ENCODE measurements at places on chromosomes 5 and 9.

- DNase-seq: no peak
Observed at GRCh38 chr9:3916984-3917383, 382.9 kb downstream of the GLIS3 start.

GRCh38 chr9:15155826-15156225 is 151.2 kb downstream of the TTC39B start:
- no peak for DNase-seq

DNA sequence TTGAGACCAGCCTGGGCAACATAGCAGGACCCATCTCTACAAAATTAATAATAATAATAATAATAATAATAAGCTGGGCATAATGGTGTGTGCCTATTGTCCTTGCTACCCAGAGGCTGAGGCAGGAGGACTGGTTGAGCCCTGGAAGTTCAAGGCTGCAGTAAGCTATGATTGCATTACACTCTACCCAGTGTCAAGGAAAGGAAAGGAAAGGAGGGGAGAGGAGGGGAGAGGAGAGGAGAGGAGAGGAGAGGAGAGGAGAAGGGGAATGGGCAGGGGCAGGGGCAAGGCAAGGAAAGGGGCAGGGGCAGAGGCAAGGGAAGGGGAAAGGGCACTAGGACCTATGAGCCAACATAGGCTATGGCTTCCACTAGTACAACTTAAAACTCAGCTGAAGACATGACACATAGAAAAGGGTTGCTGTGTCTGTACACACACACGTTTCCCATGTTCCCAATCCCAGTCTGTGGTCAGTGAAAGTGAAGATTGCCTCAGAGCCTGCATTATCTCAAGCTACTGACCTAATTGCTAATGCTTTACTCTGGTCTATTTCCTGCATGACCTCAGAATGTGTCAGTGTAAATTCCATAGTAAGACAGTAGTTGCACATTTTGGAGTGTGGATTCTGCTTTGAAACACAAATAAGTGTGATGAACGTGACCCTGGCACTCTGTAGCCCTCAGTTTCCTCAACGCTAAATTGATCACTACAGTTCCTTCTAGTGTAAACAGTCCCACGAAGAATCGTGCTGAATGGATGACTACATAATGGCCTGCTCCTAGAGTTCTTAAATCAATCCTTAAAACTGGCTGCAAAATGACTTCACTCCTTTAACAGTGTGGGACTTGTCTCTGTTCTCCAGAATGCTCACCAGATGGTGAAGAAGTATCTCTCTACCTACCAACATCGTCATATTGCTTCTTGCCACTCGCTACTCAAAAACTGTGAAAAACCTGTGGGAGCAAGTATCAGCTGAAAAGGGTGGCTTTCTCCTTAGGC is 497.0 kb downstream of the RAB3C start:
- DNase-seq: no peak

DNA sequence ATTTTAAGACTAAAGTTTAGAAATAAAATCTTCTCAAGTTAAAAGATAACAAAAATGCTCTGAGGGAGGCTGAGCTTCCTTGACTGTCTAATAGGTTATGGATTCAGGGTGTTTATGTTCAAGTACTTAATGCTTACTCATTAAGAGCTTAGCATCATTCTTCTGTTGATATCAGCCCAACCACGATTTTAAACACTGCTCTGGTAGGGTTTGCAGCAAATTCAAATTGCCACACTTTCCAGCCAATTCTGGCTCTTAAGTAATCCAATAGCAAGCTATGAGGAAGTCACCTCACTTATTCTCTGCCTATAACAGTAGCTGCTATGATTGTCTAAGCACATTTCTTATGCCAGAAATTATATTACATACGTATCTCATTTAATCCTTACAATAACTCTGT is 191.0 kb upstream of the KIF2A start:
- no peak for DNase-seq

- no peak for DNase-seq
Observed at GRCh38 chr5:166302166-166302565, 1989.3 kb upstream of the WWC1 start.

DNA sequence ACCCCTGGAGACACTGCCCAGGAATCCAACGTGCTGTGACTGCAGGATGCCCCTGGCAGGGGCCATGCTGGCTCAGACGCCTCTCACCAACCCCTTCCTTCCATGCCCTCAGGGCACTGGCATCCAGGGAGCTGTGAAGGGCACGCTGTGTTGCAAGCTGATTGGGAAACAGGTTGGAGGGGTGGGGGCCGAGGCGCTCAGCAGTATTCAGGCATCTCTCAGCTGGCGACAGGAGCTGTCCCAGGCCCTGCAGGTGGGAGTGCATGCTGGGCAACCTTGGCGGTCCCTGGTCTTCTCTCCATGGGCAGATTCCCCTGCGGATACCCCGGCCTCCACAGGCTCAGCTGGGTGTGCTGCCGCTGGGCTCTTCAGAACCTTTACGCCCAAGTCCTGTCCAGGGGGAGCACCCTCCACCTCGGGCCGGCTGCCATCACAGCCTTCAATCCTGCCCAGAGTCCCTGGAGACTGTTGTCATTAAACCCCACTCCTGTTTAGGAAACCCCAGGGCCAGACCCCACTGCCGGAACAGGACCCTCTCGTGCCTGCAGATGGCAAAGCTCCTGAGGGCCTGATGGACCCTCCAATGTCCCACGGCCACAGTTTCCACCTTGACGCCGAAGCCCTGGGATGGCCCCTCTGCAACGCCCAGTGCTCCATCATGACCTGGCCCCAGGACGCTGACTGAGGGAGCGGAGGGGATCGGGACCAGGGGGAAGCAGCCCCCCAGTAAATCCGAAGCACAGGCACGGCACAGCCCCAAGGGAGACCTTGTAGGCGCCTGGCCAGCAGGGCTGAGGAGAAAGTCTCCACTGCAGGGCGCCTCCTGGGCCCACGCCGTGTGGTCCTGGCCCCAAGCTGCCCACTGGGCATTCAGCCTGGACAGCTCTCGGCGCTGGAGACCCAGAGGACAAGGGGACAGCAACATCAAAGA is 9.3 kb downstream of the TPPP start:
- peak; percentile 47 for DNase-seq

DNA sequence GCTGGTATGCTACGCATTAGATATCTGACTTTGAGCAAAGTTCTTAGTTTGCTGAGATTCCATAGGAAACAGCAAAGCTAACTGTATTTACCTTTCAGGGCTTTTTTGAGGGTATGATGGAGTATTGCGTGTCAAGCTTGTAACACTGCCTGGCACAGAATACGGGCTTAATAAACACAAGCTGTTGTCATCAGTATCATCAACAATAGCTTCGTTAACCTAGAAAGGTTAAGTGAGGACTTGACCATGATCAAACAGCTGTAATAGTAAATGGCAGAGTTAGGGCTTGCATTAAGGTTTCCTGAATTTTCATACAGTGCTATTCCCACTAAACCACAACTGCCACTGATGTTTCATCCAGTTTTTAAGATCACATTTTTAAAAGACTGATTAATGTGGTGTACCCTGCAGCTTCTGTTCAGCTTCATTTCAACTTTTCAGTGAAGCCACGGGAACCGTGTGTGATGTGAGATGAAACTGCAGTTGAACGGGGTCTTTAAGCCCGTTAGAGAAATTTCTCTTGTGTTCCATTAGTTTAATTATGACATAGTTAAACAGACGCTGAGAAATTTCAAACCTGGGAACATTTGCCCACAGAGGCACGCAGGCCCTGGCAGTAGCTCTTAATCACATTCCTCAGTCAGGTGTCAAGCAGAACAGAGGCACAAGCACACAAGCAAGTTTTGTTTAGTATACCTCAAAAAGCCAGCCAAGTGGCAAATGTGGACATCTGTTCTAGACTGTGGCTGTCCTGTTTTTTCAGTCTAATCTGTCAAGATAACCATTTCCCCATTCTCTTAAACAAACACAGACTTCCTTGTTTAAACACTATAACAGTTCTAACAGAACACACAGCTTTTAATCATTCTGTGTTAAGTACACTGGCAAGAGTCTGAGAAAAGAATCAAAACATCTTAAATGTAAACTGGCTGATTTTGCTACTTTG is 147.1 kb downstream of the ZNF608 start:
- peak; percentile 79 for DNase-seq

- DNase-seq: no peak
Observed at GRCh38 chr9:85178474-85178873, 508.9 kb downstream of the NTRK2 start.

DNA sequence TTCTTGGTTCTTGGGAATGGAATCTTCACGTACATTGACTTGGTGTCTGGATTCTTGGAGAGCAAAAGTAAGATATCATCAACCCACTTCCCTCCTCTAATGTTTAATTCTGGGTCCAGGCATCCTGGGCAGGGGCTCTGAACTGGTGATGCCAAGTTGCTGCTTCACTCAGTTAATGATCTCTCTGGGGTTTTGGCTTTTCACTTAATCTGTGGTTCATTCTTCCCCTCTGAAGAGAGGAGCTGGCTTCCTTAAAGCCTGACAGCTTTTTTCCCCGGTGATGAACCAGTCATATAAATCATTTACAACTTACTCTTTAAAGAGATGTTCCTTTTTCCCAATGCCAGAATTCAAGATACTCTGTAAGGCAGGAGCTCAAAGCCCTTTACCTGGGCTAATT is 65.9 kb downstream of the ARHGAP26 start:
- DNase-seq: no peak

GRCh38 chr5:6705088-6705487 is 8.1 kb upstream of the TENT4A start:
- no peak for DNase-seq

DNA sequence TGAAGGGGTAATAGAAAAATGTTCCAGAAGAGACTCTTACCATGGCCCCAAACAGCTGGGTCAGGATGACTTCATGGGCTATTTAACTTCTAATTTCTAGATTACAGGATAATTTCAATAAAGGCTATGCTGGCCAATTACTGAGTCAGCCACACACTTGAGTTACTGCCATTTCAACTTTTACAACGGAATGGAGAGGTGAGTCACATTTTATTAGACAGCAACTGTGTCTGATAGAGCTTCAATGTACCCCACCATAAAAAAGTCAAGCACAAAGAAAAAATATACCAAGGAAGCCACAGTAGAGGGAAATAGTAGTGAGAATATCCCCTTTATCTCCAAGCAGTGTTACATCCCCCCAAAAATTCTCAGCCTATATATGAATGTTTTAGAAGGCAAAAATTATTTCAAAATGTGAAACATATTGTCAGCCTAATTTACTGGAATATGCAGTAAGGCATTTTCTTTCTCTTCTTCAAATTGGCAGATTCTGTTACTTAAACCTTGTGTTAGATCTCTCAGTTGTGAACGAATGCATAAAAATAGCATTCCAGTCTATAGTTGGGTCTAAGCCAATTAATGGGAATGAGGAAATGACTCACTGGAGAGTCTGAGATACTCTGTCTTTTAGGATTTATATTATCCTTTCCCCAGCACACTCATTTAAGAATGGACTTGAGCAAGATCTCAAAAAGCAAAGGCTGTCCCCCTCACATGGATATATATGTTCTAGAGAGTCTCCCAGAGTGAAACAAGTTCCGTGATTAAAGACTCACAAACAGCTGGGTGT is 47.1 kb upstream of the RAI14 start:
- peak; percentile 68 for DNase-seq

DNA sequence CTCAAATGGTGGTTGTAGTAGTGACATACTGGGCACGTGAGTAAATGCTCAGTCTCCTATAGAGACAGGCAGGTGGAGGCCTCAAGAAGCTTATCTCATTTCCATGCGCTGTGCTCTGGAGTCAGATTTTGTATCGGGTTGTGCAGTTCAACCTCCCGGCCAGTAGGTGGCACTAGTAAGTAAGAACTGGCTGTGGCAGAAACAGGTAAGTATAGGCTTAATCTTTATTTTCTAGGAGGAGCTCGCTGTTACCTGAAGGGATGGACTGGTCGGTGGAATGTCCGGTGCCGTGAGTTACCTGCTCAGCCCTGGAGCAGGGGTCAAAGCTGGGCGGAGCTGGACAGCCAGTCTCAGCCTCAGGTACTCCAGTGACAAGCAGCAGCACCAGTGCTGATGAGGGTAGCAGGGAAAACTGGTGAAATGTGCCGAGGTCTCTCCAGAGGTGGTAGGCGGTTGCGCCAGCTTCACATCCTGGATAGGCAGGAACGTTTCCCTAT is 880.1 kb upstream of the SEMA6A start:
- DNase-seq: no peak

DNA sequence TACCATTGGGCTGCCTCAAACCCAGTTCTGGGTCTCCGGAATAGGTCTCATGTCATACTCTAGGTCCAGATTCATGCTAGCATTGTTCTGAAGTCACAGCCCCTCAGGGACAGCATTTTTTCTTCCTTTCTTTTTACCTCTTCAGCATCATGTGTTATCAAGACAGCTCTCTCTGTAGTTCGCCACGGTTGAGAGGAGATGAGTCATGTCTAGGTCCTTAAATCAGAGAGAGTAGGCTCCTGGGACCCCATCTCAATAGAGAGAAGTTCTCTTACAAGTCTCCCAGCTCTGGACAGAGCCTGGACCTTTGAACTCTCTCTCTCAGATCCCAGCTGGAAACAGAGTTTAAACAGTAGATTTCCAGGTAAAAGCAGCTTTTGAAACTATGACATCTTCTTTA is 332.4 kb upstream of the CD180 start:
- DNase-seq: no peak

DNA sequence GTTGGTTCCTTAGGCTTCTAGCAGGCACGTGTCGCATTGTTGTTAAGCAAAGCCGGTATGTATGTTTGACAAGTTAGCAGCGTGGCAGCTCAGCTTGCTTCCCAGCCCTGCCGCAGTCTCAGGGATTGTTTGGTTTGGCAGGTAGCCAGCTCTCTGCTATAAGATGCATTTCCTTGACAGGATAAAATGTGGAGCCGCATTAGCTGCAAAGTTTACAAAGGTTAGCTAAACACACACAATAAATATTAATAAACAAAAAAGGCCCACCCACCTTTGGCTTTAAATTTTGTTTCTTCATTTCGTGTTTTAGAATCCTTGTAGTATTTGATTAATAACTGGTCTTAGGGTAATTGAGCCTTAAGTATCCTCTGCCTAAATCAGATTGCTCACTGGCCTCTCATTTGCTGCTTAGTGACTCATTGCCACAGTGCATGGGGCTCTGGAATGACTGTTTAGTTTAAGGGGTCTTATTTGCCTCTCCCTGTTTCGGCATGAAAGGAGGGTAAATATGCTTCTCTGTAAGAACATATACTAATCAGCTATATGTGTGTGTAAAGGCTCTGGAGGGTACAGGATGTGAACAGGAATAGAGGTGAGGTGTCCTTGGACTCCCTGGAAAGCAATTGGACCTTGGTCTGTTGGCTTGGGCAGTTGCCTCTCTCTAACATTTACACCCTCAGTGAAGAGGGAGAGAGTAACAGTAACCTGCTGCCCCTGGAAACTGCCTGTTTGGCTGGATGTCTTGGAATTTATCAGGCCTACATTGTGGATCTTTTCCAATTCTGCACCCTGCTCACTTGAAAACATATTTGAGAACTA is 122.0 kb downstream of the GDNF start:
- no peak for DNase-seq

DNA sequence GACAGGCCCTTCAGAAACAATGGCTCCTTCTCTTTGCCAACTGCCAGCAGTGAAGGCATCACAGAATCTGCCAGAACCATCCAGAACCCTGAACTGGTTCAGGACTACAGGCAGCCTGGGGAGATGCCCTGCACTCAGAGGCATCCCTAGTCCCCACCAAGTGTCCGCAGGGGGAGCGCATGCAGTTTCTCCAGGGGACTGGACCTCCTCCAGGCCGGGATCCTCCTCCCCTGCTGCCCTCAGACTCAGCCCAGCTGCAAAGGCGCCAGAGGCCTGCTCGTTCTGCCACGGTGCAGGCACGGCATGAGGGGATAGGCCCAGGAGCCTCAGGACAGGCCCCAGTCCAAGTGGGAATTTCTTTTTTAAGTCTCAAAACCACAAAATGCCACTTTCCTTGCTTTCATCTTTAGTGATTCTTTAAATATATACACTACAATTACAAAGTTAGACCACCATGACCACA is 72.0 kb downstream of the SEMA4D start:
- no peak for DNase-seq

Measured in spinal cord (tissue), 10 donors.